ENCODE measurements at places on chromosomes 6 and 20.

GRCh38 chr6:111700135-111700690 is 94.5 kb upstream of the TRAF3IP2 start:
- DNase-seq, result no peak

DNA sequence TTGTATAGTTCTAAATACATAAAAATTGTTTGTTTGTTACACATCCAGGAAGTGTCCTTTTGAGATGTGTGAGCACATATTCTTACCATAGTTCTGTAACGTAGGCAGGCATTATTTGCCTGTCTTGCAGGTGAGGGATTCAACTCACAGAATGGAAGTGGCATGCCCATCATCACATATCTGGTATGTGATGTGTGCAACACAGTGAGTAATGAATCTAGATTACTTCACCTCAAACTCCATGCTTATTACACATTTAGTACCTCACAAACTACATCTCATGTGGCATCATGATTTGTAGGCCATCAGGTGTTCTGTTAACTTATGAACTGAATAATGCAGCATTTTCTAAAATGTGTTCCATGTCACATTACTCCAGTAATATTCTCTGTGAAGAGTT is 181.6 kb downstream of the PLCB4 start:
- no peak for DNase-seq

GRCh38 chr6:158923805-158924498 is 76.0 kb downstream of the RSPH3 start:
- DNase-seq, result no peak

DNA sequence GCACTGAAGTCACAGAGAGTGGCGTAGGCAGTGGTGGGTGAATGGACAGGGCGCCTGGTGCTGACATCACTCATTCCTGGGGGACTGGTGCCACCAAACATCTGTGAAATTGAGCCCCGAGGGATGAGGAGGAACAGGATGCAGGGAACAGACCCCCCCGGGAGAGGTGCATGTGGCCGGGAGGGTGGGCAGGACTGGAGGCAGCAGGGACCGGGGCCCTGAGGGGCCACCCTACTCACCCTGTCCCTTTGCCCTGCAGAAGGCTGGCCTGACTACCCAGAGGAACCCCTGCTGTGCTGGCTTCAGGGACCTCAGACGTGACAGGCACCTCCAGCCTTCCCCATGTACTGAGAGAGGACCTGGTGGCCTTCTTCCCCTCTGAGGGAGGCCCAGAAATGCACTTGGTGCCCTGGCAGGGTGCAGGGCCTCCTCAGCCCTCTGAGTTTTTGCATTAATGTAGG is 25.1 kb downstream of the SYNDIG1 start:
- DNase-seq, result no peak

DNA sequence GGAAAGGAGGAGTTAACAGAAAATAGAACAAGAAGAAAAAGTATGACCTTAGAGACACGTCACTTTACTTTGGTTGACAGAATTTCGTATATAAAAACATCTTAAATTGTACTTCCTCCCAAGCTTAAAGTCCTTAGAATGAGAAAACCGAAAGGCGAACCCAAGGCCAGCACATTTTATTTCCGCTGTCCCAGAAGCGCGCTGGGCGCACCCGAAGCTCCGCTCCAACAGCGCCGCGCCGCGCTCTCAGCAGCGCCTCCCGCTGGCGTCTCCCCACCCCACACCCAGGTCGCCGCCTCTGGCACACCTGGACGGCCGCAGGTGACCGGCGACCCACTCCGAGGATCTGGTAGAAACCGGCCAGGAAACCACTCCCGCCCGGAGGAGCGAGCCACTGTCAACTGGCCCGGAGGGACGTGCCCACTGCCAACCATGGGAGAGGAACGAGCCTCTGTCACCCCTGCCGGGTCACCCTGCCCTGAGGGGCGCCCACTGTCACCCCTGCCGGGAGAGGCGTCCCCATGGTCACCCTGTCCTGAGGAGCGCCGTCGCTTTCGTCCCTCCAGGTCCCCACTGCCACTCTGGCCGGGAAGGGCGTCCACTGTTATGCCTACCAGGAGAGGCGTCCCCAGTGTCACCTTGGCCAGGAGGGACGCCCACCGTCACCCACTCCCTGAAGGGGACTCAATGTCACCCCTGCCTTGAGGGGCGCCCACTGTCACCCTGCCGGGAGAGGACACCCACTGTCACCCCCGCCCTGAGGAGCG is 824 bp downstream of the MPC1 start:
- peak; percentile 57 for DNase-seq

GRCh38 chr6:166087246-166087645 is 80.4 kb downstream of the TBXT start:
- no peak for DNase-seq

- DNase-seq, result no peak
These were observed 285.4 kb downstream of the CLIC5 start for GRCh38 chr6:45730232-45730631.

GRCh38 chr6:89500611-89501010 is 67.7 kb downstream of the ANKRD6 start:
- no peak for DNase-seq

DNA sequence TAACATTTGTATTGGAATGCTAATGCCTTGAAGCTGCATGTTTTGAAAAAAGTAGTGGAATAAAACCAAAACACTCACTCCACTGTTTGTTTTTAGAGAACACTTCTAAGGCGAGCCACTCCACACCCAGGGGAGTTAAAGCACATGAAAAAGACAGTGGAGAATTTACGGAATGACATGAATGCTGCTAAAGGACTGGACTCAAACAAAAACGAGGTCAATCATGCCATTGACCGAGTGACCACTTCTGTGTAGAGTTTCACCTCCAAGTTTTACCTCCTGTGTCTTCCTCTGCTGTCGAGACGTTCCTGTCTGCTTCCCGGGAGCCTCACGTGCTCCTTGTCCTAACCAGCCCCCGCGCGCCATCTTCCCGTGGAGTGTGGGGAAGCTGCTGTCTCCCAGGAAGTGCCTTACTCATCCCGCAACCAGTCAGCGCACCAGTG is 127.8 kb downstream of the LRRC1 start:
- no peak for DNase-seq

- peak; percentile 3 for DNase-seq
These were observed 103.6 kb downstream of the PAX1 start for GRCh38 chr20:21808863-21809664.

DNA sequence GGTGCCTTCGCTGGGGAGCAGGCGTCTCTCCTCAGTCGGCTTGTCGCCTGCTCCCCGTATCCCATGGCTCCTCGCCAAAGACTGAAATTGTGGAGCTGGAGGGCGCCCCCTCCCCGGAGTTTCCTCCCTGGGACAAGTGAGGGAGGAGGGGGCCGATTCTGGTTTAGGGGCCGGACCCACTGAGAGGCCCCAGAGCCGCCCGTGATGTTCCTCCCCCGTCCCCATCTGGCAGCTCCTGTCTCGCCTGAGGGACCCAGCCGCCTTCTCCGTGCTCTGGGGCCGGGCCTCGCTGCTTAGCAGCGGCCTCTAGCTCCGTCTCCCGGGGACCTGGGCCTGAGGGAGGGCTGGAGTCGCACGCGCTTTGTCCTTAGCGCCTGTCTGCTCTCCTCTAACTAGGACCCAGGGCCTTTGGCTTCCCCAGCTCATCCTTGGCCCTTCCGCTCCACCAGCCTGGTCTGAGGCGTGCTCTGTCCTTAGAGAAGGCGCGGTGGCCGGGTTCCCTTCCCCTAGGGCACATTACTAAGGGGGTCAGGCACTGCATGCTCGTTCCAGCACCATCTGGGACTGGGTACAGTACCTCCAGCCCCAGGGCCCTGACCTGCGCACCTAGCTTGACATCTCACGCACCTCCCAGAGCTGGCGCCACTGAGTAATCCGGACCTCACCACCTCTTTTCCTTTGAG is 29.7 kb downstream of the SLC12A5 start:
- DNase-seq, result no peak

GRCh38 chr20:50750145-50750671 is 18.8 kb downstream of the PARD6B start:
- no peak for DNase-seq

DNA sequence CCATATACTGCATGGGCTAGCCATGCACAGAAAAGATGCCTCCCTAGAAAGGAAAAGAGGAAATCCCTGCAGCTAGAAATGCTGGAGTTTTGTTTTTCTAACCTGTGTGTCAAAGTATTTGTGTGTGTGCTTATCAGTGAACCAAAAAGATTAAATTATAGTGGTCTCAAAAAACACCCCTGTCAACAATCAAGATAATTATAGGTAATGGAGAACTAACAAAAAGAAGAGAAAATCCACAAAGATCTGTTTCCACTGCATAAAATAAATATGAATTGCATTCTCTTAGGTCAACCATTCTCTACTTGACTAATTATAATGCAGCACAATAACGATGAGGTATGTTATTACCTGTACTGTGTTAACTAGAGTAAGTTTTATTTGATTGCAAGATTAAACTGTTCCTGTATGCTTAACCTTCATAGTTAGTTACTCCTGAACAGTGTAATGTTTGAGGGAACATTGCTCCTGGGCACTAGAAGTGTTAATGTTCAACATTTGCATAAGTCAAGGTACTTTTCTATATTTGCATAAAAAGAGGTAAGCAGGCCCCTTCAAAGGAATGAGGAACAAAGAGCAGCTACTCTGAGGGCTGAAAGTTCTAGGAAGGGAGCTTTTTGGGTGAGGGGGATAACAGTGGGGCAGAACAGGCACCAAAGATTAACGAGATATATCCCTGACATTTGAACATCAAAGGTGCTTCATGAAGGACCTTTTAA is 212.1 kb downstream of the BTBD9 start:
- no peak for DNase-seq

GRCh38 chr6:44245391-44245911 is 1.4 kb upstream of the HSP90AB1 start:
- DNase-seq, result no peak

GRCh38 chr6:2502096-2502997 is 248.4 kb downstream of the MYLK4 start:
- DNase-seq, result no peak

DNA sequence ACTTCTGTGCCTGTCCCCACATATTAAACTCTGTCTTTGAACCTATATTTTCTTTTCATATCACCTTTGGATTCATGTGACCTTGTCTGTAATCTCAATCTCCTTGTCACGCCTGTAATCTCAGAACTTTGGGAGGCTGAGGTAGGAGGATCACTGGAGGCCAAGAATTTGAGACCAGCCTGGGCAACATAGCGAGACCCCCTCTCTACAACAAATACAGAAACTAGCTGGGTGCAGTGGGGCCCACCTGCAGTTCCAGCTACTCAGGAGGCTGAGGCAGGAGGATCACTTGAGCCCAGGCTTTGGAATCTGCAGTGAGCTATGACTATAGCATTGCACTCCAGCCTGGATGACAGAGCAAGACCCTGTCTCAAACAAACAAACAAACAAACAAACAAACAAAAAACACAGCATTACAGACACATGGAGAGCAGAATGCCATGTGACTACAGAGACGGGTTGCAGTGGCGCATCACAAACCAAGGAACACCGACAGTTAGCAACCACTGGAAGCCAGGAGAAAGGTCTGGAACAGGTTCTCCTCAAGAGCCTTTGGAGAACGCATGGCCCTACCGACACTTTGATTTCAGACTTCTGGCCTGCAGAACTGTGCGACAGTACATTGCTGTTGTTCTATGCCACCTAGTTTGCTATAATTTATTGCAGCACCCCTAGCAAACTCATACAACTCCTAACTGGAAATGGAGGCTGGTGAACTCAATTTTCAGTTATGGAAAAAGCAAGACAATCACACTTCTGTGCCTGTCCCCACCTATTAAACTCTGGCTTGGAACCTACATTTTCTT is 14.6 kb upstream of the TIAM2 start:
- no peak for DNase-seq

GRCh38 chr6:96907498-96907897 is 9.8 kb upstream of the NDUFAF4 start:
- no peak for DNase-seq

DNA sequence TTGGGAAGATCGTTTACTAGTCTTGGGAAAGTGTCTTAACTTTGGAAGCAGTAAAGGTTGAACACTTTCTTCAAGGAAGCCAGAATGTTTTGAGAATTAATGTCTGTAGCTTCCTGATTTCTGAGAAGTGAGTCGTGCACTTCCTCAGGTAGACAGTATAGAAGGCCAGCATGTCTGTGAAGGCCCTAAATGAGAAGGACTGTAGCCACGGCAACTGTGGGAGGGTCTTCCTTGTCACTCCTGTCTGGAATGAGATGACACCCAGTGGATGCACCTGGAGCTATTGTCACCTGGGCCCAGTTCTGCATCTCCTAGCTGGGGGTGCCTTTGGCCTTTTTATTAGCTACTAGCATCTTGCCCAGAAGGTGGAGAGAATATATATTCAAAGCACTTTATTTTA is 8.8 kb downstream of the STX16 start:
- DNase-seq, result no peak

- no peak for DNase-seq
These were observed 75.9 kb upstream of the PMEPA1 start for GRCh38 chr20:57785720-57786119.

DNA sequence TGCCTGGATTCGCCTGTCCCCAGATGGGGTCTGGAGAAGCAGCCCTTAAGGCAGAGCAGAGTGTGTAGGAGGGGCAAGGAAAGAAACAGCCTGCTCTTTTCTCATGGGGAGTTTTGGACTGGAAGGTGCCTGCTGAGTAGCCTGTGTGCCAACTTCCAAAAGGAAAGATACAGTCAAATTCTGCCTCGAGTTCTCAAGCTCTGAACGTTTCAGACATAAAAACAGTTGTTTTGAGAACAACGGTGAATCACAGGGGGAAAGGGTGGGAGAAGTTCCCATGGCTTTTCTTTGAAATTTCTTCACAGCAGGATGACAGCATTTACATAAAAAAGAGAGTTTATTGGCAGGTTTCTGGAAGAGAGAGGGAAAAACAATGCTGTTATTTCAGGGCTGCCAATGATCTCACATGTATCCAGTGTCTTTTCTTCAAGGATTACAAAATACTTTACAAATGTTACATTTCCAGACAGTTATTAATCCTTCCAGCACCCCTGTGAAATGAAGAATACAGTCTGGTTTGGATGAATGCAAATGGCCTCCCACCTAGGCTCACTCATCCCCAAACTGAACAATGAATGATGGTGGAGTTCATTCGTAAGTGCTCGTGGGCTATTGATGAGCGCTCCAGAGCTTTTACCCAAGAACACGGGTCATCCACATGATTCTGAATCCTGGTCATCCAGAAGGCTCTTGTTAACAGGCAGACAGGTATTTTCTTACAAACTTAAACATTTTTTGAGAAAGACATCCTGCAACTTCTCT is 33.8 kb upstream of the ECI2 start:
- peak; percentile 18 for DNase-seq

- no peak for DNase-seq
These were observed 58.8 kb upstream of the MOCS1 start for GRCh38 chr6:39992861-39993622.

- DNase-seq, result no peak
These were observed 71.9 kb upstream of the MLN start for GRCh38 chr6:33875696-33876095.

- DNase-seq, result peak; percentile 2
These were observed 989 bp downstream of the FITM2 start for GRCh38 chr20:44309763-44310663.

- peak; percentile 80 for DNase-seq
These were observed 223.2 kb upstream of the ECI2 start for GRCh38 chr6:4358414-4359107.

DNA sequence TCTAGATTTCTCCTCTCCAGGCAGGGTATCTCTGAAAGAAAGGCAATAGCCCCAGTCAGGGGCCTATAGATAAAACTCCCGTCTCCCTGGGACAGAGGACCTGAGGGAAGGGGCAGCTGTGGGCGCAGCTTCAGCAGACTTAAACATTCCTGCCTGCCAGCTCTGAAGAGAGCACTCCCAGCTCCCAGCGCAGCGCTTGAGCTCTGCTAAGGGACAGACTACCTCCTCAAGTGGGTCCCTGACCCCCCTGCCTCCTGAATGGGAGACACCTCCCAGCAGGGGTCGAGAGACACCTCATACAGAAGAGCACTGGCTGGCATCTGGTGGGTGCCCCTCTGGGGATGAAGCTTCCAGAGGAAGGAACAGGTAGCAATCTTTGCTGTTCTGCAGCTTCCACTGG is 556.9 kb downstream of the EPM2A start:
- DNase-seq, result no peak
